Activated T-cell treated with anti-CD3 and anti-CD28 coated beads for 48 hours (primary cell): ENCODE measurements at places on chromosomes 7 and 10.

DNA sequence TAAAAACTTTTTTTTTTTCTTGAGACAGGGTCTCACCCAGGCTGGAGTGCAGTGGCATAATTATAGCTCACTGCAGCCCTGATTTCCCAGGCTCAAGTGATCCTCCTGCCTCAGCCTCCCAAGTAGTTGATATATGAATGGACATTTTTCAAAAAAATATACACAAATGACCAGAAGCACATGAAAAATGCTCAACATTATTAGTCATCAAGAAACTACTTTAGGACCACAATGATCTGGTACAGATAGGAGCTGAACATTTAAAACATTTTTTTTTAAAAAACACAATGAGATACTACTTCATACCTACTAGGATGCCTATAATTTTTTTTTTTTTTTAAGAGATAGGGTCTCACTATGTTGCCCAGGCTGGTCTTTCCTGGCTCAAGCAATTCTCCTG, 21.7 kb downstream of the SCD start:
- DNase-seq, result no peak

GRCh38 chr7:1812509-1813393, 142.7 kb downstream of the ELFN1 start:
- no peak for DNase-seq

DNA sequence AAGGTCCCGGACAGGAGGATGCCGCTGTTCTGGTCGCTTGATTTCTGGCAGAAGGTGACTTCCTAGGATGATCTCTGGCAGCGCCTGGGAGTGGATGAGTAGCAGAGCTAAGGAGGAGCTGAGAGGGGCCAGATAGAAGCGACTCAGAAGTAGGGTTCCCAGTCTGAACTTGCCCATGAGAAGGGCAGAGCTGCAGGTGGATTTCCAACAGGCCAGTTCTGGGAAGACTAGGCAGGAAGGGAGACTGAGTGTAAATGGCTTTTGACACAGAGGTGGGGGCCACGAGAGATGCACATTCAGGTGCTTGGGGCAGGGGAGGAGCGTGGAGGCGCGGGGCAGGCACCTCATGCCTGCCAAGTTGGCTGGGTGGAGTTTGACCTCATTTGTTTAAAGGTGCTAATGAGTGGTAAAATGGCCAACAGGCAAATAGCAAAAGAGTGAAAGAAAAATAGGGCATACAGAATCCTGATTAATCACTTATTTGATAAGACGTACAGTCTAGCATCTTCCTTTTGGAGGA, 58.8 kb downstream of the SHH start:
- no peak for DNase-seq

- DNase-seq, result no peak
Observed at GRCh38 chr10:130416334-130417150, 280.4 kb downstream of the GLRX3 start.

GRCh38 chr7:106045139-106045538, 67.0 kb downstream of the SYPL1 start:
- no peak for DNase-seq

GRCh38 chr7:21944616-21945453, 864 bp downstream of the CDCA7L start:
- DNase-seq, result peak; percentile 46

GRCh38 chr7:102291056-102291915, 4.6 kb downstream of the SH2B2 start:
- no peak for DNase-seq
